Activated B cell treated with CpG ODN at 0.5 μM for 24 hours (primary cell): ENCODE measurements at places on chromosomes 11 and 22.

GRCh38 chr11:19511413-19512183, 201.0 kb upstream of the NAV2 start:
- DNase-seq, result no peak

- no peak for DNase-seq
These were observed 53.8 kb upstream of the PRSS23 start for GRCh38 chr11:86746514-86746913.

- DNase-seq, result no peak
These were observed 3.8 kb downstream of the CYB5R3 start for GRCh38 chr22:42645341-42645937.

GRCh38 chr22:46686221-46687047, 51.6 kb downstream of the CERK start:
- no peak for DNase-seq

DNA sequence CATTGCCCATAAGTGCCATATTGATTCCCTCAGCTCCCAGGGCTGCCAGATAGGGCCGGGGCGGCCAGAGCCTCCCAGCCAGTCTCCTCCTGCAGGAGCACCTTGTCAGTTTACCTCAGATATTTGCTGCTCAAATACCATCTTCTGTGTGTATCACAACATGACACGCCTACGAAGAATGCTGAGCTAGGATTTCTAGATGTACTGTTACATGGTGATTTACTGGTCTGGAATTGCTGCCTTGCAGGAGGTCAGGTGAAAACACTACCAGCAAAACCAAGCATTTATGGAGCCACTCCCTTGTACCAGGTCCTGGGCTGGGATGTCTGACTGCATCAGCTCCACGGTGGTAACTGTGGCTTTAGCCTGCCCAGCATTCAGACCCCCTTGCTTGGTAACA, 11.8 kb downstream of the MICAL3 start:
- DNase-seq, result no peak

DNA sequence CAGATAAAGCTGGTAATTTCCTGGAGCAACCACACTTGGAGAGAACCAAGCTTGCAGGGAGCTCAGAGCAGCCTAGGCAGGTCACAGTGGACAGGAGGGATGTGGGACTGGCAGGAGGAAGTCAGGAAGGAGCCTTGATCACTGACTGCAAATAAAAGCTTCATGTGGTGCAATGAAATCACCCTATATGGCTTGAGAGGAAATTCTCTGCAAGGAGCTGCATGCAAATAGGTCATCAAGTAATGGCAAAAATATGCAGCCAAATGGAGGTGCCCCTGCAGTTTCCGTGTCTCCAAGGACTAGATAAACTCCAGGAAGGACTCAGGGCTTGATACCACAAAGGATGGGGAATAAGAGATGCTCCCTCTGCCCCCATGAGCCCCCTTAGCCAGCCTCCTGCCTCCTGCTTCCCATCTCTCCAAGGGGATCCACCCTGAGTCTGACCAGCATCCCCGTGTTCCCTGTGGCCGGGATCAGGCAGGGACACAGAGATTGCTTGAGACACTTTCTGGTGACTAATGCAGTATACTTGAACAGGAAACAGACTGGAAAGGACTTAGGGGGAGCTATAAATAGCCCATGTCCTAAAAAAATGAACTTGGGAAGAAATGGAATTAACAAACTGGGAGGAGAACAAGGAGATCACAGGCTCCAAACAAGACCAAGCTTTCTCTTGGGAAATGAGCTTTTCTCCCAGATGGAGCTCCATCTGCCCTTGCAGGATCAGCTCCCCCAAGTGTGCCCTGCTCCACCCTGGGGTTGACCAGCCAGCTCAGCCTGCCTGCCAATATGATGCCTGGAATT, 23.9 kb upstream of the MICAL2 start:
- no peak for DNase-seq

- no peak for DNase-seq
These were observed 205.5 kb upstream of the TMEM45B start for GRCh38 chr11:129610125-129610524.

DNA sequence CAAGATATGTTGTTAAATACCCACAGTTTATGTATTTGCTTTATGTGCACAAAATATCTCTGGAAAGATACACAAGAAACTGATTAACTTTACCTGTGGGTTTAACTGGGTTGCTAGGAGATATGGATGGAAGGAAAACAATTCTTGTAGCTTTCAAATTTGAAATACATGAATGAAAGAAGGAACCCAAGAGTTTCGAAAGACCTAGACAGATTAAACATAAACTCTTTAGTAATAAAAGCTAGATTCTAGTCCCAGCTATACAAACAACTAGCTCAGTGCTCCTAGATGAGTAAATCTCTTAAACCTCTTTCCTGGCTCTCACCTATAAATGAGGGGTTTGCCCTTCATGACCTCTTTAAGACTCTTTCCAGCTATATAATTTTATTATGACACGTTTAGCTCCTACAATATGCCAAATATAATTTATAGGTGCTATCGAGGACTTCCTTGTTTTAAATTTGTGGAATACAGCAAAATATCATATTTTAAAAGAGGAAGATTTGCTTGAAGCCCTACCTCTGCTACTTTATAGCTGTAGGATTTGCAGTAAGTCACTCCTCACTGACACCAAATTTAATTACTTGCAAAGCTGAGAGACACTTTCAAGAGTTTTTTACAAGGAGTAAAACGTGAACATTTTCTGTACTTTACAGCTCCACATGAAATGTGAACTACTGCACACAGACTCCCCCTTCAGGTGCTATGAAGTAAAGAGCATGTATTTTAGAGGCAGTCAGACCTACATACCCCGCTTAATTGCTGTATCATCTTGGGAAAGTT, 50.7 kb downstream of the RRAS2 start:
- no peak for DNase-seq

GRCh38 chr11:79040348-79040747, 400.5 kb downstream of the TENM4 start:
- no peak for DNase-seq

- DNase-seq, result no peak
These were observed 81.8 kb downstream of the KCNC1 start for GRCh38 chr11:17816232-17816931.

DNA sequence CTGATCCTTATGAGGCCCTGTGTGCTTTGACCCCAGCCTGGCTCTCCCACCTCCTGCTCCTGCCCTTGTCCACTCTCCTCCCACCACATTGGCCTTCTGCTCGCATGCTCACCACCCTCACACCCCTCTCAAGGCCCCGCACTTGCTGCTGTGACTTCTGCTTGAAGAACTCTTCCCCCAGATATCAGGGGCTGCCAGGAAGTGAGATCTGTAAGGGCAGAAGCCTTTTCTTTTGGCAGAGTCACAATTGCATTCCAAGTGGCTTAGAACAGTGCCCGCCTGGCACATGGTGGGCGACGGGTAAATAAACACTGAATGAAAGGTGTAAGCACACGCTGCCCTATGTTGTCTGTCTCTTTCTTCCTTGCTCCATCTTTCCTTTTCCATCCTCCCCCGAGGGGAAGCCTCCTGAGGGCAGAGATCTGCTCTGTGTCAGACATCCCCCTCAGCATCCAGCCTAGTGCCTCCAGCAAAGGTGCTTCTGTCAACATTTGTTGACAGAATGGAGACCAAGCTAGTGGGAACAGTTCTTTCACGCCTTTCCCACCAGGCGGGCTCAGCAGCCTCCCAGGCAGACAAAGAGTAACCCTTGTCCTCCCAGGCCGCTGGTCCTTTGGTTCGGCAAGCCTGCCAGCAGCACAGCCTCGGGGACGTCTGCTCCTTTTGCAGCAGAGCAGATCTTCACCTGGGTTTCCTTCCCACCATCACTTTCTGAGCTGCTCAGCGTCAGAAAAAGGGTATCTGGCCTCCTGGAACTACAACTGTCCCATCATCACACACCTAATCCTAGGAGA, 10.0 kb upstream of the PEX26 start:
- no peak for DNase-seq

- no peak for DNase-seq
These were observed 8.0 kb upstream of the TSPAN18 start for GRCh38 chr11:44718612-44719390.

- DNase-seq, result no peak
These were observed 28.1 kb downstream of the TENM4 start for GRCh38 chr11:79412761-79413160.

DNA sequence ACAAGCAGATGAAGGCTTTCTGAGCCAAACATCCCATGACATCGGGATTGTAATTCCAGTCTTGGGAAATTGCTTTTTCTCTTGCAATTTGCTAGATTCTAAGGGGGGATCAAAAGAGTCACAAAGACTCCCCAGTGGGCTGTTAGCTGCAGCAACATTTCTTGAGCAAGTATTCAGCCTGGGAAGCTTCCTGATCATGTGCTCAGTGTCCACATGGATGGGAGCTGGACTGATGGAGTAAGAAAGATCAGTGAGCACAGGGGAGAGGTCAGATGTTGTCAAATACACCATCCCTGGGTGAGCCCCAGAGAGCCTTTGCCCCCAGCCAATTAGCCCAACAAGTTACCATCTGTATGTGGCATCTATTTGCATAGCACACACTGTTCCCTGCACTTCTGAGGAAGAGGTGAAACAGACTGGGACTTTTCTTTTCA, 10.2 kb upstream of the GRK3 start:
- DNase-seq, result no peak
